ENCODE measurements at places on chromosomes 5 and 9. TPM values are rescaled to one million over a fixed set of nuclear protein-coding genes. Genes with fewer than 3 reads are reported as not detected.
A peak's percentile ranks its signal among the peaks of the same experiment; 100 is the strongest.

Gene LCN9
- not detected for total RNA-seq

Gene LSM11
- 1.5 TPM for total RNA-seq

Gene UNC13B
- 24.7 TPM for total RNA-seq

Gene FAM114A2
- total RNA-seq = 37.6 TPM

Gene AGXT2
- total RNA-seq = not detected

Gene CATSPER3
- 0.54 TPM for total RNA-seq

Gene MLLT3
- total RNA-seq = 13.3 TPM

DNA sequence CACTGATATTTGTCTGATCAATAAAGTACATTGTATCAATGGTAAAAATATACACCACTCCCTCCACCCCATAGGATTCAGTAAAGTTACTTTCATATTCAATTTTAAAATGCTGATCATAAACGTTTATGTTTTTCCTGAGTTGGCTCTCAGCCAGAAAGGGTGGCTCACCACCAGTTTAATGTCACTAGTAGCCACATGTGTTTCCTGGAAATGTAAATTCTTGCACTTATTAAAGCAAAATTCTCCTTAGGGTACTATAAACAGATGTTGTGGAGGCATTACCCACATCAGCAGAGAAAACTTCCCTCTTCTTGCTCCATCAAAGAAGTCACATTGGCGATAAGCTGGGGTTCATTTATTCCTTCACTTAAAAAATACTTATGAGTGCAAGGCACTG lies 210.3 kb downstream of the SREK1 start:
- no peak for DNase-seq

- no peak for DNase-seq
Measured at GRCh38 chr5:164202338-164202737, 696.9 kb downstream of the MAT2B start.

DNA sequence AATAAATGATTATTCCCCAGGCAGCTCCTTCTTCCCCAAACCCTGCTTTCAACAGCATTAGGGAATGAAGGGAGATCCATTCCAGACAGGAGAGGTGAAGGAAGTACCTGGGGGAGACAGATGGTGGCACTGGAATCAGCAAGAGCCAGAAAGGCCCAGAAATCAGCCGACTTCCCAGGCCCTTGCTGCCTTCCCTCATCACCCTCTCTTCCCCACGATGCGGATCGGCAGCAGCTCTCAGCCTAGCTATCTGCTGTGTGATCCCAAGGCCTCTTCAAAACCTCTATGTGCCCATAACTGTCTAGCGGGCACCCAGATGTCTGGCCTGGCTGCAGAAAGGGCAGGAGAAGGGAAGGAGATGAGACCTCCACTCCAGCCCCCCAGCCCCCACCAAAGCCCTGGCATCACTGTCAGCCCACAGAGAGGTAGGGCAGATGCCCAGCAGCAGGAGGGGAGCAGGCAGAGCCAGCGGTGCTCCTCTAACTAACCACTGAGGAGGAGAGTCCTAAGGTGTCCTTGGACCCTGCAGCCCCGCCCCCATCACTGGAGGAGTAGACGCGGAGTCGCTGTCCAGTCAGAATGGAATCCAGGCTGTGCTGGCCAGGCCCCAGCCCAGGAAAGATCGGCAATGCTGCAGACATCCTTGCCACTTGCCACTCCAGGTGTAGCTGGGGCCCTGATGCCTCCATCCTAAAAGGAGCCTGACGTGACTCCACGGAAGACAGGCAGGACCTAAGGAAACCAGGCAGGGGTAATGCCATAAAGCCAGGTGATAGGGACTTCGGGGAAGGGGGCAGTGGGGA lies 12.7 kb downstream of the CNTFR start:
- DNase-seq = no peak

DNA sequence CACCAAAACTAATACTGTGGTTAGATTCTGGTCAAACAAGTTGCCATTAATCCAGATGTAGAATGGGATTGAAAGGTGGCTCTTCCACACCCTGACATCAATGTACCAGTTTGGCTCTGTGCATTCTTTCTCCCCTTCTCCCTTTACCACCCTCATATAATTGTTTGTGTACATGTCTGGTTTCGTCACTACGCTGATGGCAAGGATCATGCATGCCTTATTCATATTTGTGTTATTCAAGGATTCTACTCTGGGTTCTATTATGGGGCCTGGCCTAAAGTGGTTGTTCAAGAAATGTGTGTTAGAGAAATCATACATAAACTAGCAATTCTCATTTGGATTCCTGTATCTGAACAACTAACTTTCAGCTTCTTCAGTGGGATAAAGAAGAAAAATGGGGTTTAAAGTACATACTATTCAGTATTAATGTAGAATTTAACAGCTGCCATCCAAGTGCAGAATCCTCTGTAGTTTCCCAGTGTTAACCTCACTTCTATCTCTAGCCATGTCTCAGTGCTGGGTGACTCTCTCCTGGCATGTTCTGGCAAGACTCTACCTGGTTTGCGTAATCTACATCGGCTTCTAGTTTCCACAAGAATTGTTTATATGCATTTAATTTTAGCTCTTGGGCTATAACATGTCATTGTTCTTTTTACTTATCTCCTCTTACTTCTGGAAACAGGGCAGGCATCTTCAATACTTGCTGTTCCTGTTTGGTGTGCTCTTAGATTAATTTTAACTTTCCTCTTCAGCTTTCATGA lies 27.9 kb upstream of the CDKN2B start:
- no peak for DNase-seq

DNA sequence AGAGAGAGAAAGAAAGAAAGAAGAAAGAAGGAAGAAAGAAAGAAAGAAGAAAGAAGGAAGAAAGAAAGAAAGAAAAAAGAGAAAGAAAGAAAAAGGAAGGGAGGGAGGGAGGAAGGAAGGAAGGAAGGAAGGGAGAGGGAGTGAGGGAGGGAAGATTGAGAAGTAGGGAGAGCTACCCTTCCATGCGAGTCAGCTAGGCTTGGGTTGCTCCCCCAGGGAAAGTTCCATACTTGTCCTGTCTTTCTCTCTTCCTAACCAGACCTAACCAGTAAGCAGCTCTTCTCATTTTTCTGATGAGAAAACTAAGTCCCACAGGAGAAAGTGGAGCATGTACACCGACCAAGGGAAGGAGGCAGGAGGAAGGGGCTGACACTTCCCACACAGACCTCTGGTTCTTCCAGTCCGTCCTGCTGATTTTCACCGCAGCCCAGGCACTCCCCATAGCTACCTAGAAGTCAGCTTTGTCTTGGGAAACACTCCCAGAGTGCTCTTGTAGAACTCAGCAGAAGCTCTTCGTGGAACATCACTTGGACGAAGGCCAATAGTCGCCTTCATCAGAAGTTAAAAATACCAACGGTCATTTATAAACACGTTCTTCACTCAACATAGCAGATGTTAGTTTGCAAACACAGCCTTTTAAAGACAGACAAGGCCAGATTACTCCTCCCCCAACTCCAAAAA lies 29.0 kb upstream of the ENTREP1 start:
- DNase-seq = no peak

GRCh38 chr5:146041180-146041789 lies 64.1 kb downstream of the PLAC8L1 start:
- no peak for DNase-seq

DNA sequence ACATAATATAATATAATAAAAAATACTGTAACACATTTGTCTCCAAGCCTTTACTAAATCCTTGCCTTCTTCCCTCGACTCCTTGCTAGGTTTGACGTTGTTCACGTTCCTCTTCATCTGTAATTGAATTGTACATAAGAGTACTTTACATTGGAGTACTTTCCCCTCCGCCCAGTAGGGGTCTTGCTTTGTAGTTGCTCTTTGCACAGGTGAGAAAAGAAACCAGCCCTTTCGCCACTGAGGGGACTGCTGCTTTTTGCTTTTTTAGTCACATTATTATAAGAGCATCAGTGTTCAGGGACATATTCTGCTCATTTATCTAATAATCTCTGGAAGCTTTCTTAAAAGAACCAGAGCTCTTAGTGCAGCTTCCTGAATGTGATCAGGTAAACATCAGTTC lies 115.0 kb downstream of the CETN3 start:
- no peak for DNase-seq

DNA sequence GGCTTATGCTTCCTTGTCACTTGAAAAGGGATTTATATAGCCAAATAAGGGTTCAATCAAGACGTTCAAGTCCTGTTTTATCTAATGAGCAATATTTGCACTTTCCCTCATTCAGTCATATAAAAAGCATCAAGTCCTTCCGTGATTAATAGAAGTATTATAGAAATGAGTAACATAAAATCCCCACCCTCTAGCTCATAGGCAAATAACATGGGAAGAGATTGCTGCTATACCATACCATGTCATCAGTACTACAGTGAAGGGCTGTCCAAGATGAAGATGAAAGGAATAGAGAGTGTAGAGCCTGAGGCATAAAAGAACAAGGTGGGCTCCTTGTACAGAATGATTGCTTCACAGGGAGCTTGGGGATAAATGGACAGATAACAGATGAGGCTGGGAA lies 20.4 kb upstream of the PAPPA start:
- DNase-seq = no peak

DNA sequence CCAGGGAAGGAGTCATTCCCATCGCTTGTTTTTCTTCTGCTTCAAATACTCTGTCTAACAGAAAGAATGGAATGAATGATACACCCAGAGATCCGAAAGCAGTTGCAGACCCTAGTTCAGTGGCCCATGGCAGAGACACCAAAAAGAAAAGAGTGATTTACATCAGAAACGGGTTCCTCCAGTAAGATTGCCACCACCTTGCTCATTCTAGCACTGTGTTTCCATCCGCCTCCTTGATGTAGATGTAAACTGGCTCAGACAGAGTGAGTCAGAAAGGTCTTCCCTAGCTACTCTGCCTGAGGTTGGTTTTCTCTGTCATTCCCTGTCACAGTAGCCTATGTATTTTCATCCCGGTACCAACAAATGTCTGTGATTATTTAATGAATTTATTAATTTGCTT lies 15.9 kb upstream of the CLINT1 start:
- no peak for DNase-seq

- DNase-seq = no peak
Measured at GRCh38 chr5:72796001-72796400, 20.5 kb upstream of the TNPO1 start.

GRCh38 chr5:30401479-30402058 lies 791.9 kb upstream of the CDH6 start:
- DNase-seq = no peak

- no peak for DNase-seq
Measured at GRCh38 chr9:136206602-136207275, 1.8 kb upstream of the LHX3 start.

- DNase-seq = no peak
Measured at GRCh38 chr9:107989099-107989498, 499.5 kb upstream of the KLF4 start.

- no peak for DNase-seq
Measured at GRCh38 chr9:1722404-1722803, 292.7 kb upstream of the SMARCA2 start.

DNA sequence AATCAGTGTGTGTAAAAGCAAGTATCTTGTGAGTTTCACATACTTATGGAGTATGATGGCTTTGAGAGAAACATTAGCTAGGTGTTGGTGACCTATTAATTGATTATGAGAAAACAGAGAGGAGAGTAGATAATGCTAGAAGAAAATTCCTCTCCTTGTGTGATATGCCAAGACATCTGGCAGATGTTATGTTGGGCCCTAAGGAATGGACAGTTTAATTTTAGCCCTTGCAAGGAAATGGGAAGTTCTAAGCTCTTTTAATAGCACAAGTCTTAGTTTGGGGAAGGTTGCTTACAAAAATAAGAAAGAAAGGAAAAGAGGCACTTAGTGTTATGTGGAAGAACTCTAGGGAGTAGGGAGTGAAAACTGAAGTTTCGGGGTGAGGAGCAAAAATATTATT lies 5.1 kb downstream of the ZNF462 start:
- DNase-seq = no peak

GRCh38 chr9:77176686-77177142 lies 620 bp upstream of the VPS13A start:
- DNase-seq = no peak

GRCh38 chr5:9126490-9126889 lies 419.4 kb downstream of the SEMA5A start:
- no peak for DNase-seq

DNA sequence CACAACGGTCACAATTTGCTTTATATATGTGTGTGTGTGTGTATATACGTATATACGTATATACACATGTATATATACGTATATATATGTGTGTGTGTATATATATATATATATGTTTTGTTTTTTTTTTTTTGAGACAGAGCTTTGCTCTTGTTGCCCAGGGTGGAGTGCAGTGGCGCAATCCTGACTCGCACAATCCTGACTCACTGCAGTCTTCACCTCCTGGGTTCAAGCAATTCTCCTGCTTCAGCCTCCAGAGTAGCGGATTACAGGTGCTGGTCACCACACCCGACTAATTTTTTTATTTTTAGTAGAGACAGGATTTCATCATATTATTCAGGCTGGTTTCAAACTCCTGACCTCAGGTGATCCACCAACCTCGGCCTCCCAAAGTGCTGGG lies 3.1 kb downstream of the RNF38 start:
- no peak for DNase-seq

DNA sequence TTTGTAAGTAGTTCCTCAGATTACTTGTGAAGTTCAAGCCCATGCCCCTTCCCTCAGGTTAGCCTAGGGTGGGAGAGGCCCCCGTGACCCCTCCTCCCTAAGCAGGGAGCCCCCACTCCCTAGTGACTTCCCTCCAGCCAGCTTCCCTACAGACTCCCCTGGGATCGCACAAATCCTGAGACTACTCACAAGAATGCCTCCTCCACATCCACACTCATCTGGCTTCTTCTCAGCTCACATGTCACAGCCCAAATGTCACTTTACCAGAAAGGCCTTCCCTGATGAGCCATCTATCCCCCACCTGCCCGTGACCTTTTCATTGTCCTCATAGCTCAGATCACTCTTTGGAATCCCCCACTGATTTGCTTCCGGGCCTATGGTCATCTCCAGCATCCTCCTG lies 96.7 kb upstream of the ARAP3 start:
- no peak for DNase-seq

- DNase-seq = peak; percentile 73
Measured at GRCh38 chr5:150082889-150083288, 3.5 kb downstream of the CSF1R start.

Measured in cardiac septum (tissue), 1 donor.